ENCODE measurements at places on chromosomes 1 and 21.

- no peak for DNase-seq
These were observed 8.9 kb downstream of the CHI3L2 start for GRCh38 chr1:111236379-111236778.

GRCh38 chr1:234114648-234115307 is 210.3 kb downstream of the SLC35F3 start:
- DNase-seq, result no peak

GRCh38 chr1:153610334-153610733 is 2.6 kb downstream of the S100A16 start:
- DNase-seq, result no peak

DNA sequence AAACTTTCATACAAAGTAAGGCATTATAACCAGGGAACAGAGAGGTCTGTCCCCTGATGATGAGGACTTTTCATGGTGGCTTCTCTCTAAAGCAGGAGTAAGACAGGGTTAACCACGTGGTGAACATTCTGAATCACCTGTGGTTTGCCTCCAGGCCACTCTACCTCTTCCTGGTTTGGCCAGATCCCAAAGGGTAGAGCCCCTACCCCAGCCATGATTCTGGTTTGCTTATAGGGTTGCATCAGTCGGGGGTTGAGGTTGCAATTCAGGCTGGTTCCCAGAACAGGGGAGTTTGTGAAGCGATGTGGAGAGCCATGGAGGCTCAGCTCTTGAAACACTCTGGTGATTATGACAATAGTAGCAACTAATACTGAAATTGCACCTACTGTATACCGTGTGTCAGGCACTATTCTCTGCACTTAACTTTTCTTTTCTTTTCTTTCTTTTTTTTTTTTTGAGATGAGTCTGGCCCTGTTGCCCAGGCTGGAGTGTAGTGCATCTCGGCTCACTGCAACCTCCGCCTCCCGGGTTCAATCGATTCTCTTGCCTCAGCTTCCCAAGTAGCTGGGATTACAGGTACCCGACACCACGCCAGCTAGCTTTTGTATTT is 8.3 kb downstream of the CNR2 start:
- DNase-seq, result no peak

DNA sequence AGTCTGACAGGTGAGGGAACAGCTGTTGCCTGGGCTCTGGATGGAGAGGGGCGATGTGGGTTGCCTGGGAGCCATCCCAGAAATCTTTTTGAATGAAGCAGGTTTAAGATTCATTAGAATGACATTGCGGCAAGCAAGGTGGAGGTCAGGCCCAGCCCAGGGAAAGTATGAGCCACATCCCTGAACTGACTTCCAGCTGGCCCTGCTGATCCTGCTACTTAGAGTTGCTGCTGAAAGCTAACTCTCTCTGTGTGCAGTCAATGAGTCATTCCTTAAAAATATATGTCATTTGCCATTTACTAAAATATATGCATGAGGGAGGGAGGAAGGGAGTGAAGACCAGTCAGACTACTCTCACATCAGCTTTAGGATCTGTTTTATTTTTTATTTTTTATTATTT is 54.3 kb upstream of the RAB3GAP2 start:
- no peak for DNase-seq

DNA sequence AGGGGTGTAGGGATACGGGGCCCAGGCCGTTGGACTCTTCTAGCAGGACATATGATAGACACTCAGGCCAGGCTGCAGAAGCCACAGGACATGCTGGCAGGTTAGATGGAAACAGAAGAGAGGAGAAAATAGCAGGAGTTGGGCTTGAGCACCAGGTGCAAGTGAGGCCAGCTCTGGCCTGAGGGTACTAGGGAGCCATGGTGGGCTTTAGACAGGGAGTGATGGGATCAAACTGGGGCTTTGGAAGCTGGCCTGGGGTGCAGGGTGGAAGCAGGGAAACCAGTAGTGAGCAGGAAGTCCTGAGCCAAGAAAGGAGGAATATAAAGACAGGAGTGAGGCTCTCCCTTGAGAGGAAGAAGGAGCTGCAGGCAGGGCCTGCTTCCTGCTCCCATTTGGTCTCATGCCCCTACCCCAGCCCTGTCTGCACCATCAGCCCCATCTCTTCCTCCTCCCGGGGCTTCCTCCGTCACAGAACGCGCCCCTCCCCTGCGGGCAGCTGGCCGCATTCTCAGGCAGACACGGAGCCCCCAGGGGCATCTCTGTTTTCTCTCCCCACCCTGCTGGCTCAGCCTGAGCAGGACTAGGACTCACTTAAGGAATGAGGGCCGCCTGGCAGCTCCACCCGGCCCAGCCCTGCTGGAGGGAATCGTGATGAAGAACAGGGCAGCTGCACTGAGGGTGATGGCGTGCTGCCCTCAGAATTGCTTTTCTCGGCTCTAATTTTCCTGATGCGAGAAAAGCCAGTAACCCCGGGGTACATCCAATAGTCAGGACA is 165.5 kb upstream of the TMEM51 start:
- no peak for DNase-seq

- no peak for DNase-seq
These were observed 33.5 kb upstream of the C1orf53 start for GRCh38 chr1:197868751-197869489.

- DNase-seq, result no peak
These were observed 43.9 kb downstream of the ABCG1 start for GRCh38 chr21:42262831-42263231.

GRCh38 chr1:165560883-165561656 is 17.3 kb downstream of the LRRC52 start:
- no peak for DNase-seq

DNA sequence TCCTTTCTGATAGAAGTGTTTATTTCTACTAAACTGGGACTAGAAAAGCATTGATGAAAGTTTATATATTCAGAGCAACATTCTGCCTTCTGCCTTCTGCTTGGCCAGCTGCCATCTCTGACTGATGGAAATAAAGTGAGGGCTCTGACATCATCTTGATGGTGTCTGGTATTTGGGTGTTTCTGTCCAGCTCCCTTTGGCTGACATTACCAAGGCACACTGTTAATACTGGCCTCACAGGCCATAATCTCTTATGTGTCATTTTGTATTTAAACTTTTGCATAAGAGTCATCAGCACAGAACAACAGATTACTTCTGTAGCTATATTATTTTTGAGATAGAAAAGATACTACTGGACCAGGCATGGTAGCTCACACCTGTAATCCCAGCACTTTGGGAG is 216.9 kb downstream of the RYR2 start:
- DNase-seq, result no peak

GRCh38 chr1:184285401-184286087 is 101.3 kb upstream of the C1orf21 start:
- DNase-seq, result no peak

GRCh38 chr1:199283794-199284193 is 645.0 kb downstream of the PTPRC start:
- DNase-seq, result no peak

GRCh38 chr1:92934395-92935378 is 26.6 kb downstream of the DIPK1A start:
- DNase-seq, result no peak

DNA sequence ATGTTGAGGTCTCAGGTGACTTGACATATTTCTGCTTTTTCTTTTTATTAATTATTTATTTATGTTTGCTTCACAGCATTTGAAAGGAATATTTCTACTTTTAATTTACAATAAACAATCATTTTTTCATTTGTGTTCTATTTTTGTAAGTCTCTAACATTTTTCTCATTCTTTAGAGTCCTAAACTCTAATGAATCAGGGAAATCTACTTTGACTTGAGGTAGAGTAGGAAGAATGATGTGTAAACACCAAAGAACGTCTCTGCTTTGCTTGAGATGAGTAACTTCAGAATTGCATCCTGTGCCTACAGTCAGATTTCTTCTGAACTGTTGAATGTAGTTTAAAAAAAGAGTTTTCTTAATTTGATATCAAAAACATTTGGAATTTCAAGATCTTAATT is 65.2 kb downstream of the CNST start:
- no peak for DNase-seq

DNA sequence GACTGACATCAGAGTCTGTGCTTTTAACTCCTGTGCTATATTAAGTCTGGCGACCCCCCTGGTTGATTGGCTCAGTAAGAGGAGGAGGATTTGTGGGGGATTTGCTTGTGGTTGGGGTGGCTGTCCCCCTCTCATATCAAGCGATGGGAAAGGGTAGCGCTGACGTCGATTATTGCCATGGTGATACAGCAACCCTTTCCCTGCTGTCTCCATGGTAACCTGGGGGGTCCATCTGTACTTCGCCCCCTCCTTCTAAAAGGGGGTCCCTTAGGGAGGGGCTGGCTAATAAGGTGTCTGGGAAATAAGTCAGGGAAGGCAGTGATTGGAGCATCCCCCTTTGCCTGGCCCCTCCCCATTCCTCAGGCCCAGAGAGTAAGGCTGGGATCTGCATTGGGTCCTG is 4.7 kb downstream of the FAM229A start:
- no peak for DNase-seq

DNA sequence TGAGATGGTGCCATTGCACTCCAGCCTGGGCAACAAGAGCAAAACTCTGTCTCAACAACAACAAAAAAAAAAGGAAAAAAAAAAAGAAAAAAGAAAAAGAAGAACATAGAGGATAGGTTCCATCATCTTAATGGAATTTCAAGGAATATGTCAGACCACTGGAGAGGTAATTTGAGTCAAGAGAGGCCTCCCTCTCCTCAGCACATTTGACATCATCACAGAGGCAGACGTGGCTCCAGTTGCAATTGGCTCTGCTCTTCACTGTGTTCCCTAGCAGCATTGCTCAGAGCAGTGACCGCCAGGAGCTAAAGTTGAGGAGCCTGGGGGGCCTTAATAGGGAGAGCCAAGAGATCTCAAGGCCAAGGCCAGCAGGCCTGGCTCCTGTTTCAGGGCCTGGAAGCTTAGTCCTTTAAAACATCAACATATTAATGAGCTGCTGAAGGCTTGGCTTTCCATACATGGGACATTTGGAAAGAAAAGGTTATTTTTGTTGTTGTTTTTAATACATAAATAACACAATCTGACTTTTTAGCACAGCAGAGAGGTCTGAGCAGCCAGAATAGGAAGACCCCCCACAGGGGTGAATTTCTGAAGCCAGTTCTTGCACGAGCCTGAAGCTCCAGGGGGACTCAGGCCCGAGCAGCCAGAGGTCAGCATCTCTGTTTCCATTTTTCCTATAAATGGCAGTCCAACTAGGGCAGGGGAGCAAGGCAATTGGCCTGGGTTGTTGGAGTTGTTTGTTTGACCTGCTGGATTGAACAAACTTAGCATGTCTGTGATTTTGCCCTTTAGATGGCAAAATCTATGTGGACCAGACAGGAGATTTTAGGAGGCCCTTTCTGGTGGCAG is 118.3 kb upstream of the FGGY start:
- DNase-seq, result no peak

GRCh38 chr21:25081096-25081495 is 526.2 kb downstream of the MRPL39 start:
- no peak for DNase-seq

DNA sequence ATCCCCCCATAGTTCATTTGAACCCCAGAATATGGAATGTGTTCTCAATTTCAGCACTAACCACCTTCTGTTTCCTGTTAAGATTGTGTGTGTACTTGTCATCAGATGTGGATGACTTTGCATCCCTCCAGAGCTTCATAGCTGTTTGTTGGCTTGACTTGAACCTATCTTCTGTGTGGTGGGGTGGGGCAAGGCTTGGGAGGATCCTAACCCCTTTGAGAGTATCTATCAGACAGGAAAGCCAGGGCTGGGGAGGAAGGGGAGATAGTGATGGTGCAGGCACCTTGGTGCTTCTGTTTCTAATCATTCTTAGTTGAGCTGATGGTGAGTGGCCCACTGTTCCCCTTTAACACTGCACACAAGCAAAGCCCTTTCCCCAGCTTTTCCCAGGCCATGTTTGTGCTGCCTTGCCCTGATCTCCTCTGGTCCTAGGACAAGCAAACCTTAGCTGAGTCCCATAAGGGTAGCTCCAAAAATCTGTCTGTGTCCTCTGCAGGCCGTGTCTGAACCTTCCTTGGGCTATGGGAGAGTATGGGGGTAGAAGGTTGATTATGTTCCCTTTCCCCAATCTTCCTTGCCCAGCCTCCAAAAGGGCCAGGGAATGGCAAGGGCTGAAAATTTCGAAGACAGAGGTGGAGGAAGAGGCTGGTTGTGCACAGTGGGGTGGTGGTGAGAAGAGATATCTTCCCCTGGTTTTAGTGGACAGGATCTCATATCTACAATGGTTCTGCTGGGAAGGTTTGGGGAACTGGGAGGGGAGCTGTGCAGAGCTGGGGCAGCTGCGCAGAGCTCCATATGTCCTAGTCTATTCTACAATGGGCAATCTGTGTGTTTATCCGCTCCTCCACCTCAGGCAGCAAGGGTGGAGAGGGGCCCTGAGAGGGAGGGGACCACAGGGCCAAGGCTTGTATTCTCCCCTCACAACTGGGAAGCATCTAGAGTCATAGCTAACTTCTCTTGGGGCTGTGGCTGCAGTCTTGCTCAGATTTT is 1.4 kb downstream of the NHLH1 start:
- DNase-seq, result no peak

GRCh38 chr1:94130851-94131595 is 10.1 kb upstream of the ABCA4 start:
- DNase-seq, result no peak

- DNase-seq, result no peak
These were observed 49.0 kb downstream of the KLHDC7A start for GRCh38 chr1:18529714-18530113.

- no peak for DNase-seq
These were observed 72.1 kb downstream of the NEK7 start for GRCh38 chr1:198228925-198229324.

- DNase-seq, result no peak
These were observed 180.4 kb downstream of the SLC44A5 start for GRCh38 chr1:75430526-75430925.

GRCh38 chr1:3718764-3719163 is 33.5 kb upstream of the CCDC27 start:
- DNase-seq, result no peak

GRCh38 chr1:175185903-175186302 is 6.7 kb downstream of the KIAA0040 start:
- DNase-seq, result no peak

DNA sequence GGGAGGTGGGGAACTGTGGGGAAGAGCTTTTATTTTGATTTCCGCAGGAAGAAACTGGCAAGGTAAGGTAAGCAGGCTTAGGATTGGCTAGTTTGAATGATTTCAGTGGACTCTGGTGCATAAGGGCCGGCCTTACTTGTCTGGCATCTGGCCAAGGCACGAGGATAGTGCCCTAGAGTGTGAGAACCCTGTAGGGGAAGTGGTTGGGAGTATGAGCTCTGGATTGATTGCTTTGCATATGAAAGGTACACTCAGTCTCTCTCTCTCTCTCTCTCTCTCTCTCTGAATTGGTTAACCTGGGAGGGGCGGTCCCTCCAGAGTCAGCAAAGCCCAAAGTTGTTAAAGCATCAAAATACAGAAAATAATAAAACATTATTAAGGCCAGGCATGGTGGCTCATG is 463.0 kb downstream of the SIPA1L2 start:
- DNase-seq, result no peak

- no peak for DNase-seq
These were observed 32.6 kb downstream of the CTBS start for GRCh38 chr1:84541679-84542078.
